ENCODE measurements at places on chromosomes 1 and 21.

GRCh38 chr1:30842697-30843354 is 65.7 kb downstream of the SDC3 start:
- no peak for DNase-seq

DNA sequence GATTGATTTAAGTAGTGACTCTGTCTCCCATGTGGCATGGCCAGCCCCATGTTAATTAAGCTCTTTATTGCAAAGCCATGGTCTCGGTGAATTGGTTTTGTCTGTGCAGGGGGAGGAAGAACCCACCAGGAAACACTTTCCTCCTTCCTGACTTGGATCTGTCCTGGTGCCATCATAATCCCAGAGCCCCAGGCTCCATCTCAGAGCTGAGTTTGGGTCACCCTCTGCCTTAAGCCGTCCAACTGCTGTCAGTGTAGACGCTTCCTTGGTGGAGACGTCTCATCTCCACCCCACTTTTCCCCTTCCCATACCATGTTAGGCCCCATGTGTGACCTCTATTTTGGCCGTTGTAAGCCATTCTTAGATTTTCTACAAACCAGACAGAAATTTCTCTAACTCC is 36.0 kb upstream of the COL6A2 start:
- no peak for DNase-seq

- no peak for DNase-seq
Measured at GRCh38 chr1:34155860-34156259, 9.2 kb downstream of the CSMD2 start.

DNA sequence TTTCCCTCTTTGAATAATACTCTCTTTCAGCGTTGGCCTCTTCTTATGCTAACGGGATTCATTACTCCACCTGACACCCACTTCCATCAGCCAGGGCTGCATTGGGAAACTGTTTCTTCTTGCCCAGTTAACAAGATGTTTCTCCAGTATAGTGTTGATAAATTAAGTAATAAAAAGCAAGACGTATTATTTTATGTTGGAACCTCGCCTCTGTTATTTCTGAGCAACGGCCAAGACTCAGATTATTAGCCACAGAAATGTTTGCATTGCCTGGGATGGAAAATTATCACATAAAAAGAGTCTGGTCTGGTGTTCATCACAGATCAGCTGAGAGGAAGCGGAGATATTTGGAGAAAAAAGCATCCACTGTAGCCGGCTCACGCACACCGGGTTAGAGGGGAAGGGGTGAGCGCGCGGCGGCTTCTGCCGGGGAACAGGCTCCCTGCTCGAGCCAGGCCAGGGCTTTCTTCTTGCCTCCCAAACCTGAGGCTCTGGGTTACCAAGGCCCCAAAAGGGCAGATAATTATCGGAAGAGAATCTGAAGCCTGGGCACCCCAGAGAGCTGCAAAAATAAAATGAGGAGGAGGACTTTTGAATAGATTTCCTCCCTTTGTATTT is 189.5 kb downstream of the PRDM16 start:
- no peak for DNase-seq

- DNase-seq: no peak
Measured at GRCh38 chr1:201790261-201790660, 38.7 kb upstream of the IPO9 start.

- no peak for DNase-seq
Measured at GRCh38 chr1:202263628-202264027, 70.0 kb downstream of the LGR6 start.

DNA sequence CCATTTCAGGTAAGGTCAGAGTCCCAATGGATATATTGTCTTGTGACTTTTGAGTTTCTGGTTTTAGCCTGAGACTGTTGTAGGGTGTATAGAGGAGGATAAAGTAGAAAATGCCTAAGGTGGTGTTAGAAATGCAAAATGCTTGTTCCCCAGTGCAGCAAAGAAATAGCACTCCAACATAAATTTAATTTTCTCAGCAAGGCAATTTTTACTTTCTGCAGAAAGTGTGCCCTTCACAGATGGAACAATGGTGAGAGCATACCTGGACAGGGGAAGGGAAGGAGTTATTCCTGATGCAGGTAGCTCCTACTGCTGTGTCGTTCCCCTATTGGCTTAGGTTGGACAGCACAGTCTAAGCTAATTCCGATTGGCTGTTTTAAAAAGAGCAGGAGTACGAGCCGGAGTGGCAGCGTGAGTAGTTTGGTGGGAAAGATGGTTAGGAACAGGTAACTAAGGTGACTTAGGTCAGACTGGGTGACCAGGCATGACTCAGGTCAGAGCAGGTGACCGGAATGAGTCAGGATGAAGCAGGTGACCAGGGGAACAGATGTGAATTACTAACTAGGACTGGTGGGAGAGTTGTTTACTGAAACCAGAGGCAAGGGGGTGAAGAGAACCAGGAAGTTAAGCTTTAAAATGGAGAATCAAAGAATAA is 21.5 kb downstream of the SPATA45 start:
- no peak for DNase-seq

DNA sequence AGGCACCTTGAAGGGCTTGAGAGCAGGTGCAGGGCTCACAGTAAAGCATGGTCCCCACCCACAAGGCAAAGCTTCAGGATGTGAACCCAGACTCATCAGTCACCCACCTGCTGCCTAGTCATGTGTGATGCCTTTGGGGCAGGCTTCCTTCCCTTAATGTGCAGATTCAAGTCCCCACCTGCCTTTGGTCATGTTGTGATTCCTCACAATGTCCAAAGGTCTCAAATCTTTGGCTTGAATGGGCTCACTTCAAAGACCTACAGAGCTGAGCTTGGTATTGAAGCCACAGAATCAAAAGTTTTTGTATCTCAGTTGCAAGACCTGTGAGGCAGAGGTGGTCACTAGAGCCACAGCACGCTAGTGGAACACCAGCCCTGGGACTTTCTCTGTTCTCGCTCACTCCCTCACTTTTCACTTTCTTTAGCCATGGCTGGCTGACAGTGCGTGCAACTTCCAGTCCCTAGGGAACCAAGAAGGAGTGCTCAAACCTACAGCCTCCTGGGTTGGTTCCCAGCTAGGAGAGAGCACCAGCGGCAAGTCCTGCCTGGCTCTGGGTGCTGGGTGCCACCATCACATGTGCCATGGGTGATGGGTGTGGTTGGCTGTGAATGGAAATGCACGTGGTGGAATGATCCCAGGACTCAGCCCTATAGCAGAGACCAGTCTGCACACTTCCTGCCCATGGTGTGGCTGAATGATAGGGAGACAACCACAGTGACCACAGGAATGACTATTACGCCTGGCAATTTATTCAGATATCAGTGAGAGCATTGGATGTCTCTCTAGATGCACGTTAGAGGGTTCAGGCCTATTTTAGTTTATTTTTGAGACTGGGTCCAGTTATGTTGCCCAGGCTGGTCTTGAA is 26.4 kb upstream of the CLIC6 start:
- no peak for DNase-seq

GRCh38 chr1:170749959-170750358 is 86.0 kb downstream of the PRRX1 start:
- no peak for DNase-seq

- DNase-seq: no peak
Measured at GRCh38 chr1:27570356-27570755, 33.6 kb downstream of the AHDC1 start.

- peak; percentile 83 for DNase-seq
Measured at GRCh38 chr1:209398313-209398991, 185.1 kb upstream of the CAMK1G start.

GRCh38 chr1:157286096-157286495 is 147.9 kb upstream of the ETV3 start:
- no peak for DNase-seq

- no peak for DNase-seq
Measured at GRCh38 chr1:188889166-188889565, 1588.5 kb downstream of the BRINP3 start.

GRCh38 chr1:155167166-155168104 is 5.7 kb downstream of the KRTCAP2 start:
- no peak for DNase-seq

GRCh38 chr1:115727706-115728249 is 40.7 kb downstream of the CASQ2 start:
- peak; percentile 34 for DNase-seq

GRCh38 chr1:169427081-169427641 is at the start of gene CCDC181:
Gene CCDC181 (minus strand): TSS chr1:169427474. CDS start chr1:169424927, 2,547 bp downstream.
- DNase-seq: no peak

DNA sequence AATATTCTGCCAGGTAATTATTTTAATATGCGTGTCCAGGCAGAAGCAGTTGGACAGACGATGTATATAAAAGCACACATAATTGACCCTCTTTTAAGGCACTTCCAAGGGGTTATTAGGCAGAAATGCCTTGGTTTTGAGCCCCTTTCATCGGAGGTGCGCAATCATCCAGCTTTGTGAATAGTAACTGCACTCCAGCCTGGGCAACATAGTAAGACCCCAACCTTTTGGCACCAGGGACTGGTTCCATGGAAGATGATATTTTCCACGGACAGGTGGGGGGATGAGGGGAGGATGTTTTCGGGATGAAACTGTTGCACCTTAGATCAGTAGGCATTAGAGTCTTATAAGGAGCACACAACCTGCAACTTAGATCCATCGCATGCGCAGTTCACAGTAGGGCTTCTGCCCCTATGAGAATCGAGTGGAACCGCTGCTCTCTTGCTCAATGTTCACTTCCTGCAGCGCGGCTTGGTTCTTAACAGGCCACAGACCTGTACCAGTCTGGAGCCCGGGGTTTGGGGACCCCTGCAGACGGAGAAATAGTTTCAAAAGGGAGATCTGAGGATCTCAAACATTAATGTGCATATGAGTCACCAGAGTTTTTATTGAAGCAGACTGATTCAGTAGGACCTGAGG is 1.8 kb upstream of the MCOLN2 start:
- DNase-seq: no peak

DNA sequence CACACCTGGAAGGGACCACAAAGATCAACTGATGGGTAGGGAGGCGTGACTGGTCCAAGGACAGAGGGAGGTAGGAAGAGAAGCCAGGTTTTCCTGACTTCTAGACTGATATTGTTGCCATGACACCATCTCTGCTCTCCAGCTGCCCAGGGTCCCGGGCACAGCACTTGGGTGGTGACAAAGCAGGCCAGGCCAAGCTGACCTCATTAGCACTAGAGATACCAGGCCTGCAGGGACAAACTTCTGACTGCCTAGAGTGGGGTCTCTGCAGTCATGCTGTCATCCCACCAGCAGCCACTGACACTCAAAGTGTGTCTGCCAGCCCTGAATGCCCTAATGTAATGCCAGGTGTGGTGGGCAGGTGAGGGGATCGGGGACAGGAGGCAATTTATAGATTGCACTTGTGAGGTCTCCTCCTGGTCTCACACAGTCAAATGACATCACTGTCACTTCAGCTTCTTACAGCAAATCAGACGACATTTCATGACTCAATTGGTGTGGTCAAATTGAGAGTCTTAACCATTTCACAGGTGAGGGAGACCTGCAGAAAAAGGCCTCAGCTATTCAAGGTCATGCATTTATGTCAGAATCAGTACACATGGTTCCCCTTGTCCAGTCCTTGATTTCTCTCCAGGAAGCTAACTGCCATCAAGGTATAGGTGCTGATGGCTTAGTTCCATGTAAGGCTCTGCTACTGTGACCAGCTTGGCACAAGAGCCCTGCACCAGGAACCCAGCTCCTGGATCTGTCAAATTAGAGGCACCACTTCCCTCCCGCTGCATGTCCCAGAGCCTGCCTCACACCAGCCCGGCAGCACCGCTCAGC is 2.7 kb downstream of the SLC9A1 start:
- DNase-seq: no peak

GRCh38 chr1:55718758-55719671 is 503.9 kb upstream of the USP24 start:
- peak; percentile 100 for DNase-seq

- no peak for DNase-seq
Measured at GRCh38 chr21:16573578-16573977, 843.8 kb downstream of the USP25 start.

DNA sequence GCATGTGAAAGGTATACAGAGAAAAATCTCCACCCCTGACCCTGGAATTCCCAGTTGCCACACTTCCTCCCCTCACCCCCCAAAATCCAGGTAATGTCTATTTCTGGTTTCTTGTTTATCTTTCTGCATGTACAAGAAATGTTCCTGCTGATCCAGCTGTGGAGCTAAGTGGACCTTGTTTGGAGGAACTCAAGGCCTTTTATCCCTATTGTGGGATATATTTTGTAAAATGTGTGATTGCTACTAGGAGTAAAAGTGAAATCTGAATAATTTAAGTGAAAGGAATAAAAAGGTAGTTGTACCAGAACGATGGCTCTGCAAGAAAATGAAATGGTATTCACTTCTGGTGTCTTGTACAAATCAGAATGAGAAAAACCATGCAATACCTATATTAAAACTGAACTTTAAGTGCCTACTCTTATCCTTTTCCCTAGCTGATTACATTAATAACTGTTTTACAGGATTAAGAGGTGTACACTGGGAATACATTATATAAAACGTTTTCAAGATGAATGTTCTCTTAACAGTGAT is 3.0 kb downstream of the SPEN start:
- DNase-seq: no peak

DNA sequence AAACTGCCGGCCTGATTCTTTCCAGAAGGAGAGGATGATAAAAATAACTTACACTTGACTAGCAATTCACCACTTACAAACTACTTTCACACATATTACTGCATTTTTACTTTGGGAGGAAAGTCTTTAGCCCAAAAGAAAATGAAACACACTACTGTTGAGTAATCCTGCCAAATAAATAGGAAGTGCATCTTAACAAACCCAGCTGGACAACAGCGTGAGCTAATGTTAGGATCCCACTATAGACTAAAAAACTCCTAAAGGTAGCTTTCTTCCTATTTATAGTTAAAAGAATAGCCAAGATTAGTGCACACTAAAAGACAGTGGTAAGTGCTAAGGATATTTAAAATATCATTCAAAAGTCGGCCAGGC is 83.8 kb downstream of the HSF2BP start:
- no peak for DNase-seq

DNA sequence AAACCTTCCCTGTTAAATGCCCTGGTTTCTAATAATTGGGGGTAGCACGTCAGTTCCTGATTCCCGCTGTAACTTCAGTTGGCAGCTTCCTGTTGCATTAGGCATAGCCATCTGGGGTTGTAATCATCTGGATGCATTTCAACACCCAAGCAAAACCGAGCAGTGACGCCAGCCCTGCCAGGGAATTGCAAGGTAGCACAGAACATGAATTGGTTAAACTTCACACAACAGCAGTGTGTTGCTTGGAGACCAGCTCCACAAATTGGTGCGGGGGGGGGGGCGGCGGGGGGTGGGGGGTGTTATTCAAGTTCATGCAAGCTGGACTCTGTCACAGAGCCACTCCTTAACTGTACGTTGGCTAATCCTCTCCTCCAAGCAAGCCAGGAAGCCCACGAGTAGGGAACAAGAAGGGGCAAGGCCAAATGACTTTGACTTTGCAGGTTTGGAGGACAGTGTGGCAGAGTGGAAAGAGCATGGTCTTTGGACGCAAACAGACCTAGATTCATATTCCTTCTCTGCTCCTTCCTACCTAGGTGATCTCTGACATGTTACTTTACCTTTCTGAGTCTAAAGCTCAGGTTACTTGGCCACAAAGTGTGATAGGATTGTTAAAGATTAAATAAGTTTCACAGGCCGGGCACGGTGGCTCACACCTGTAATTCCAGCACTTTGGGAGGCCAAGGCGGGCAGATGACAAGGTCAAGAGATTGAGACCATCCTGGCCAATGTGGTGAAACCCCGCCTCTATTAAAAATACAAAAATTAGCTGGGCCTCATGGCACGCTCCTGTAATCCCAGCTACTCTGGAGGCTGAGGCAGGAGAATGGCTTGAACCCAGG is 4.7 kb downstream of the LAX1 start:
- peak; percentile 70 for DNase-seq
